ENCODE measurements at places on chromosomes 3 and 15. TPM values are rescaled to one million over a fixed set of nuclear protein-coding genes. Genes with fewer than 3 reads are reported as not detected.

DNA sequence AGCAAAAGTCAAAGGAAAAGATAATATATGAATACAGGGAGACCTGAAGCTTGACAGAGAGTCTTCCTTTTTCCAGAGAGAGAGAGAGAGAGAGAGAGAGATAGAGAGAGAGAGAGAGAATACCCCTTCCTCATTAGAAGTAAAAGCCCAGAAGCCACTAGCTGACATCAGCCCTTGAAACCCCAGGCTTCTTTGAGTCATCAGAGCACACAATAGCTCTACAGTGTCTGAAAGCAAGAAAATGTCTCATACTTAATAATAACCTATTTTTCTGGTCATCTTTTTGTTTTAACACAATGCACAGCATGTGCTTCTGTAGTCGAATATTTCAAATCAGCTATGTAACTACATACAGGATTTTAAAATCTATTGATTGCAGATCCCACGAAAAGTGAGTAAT is 109.2 kb upstream of the NANOGP8 start:
- no peak for DNase-seq

GRCh38 chr15:50116477-50116876 is 2.6 kb downstream of the ATP8B4 start:
- no peak for DNase-seq

GRK7 gene
- total RNA-seq, result not detected

THOC7 gene
- total RNA-seq, result 48.8 TPM

CFAP44 gene
- 17.2 TPM for total RNA-seq

DNA sequence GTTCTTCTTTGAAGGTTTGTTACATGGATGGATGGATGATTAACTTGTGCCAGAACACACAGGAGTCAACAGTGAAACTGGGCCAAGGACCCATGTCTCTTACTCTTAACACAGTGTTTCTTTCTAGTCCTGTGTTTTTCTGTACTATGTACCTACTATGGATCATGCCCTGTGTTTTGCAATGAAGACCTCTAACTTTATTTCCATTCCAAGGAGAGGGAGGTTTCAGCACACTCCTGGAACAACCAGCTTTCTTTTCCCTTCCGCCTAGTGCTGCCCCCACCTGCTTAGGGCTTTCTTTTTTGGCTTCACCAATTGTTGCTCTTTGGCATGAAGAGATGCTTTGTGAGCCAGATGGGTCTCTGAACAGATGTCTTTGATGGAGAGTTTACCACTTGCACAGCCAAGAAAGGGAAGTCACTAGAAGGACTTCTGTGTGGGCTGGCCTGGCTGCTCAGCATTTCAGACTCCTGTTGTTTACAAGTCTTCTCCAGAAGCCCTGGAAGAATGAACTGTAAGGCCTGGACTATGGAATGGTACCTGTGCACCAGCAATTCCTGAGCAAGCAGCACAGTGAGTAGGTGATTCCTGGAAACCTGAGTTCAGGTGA is 44.5 kb downstream of the SNAPC5 start:
- DNase-seq, result no peak

- DNase-seq, result no peak
These were observed 66.6 kb downstream of the LDHAL6B start for GRCh38 chr15:59273234-59273633.

ZNF502 gene
- total RNA-seq, result 5.3 TPM

GRCh38 chr3:55818485-55818884 is 331.4 kb upstream of the WNT5A start:
- DNase-seq, result no peak

EXD1 gene
- not detected for total RNA-seq

GRCh38 chr3:113275258-113275556 is 63.9 kb downstream of the BOC start:
- no peak for DNase-seq

TFDP2 gene
- total RNA-seq, result 56.8 TPM

- DNase-seq, result no peak
These were observed 540 bp downstream of the KLHDC8B start for GRCh38 chr3:49171775-49172500.

CKMT1B gene
- total RNA-seq, result 45.3 TPM

GRCh38 chr3:130737622-130738021 is 9.0 kb downstream of the PIK3R4 start:
- DNase-seq, result no peak

TIMP4 gene
- total RNA-seq, result 24.5 TPM

GRCh38 chr3:12460127-12460526 is 24.2 kb upstream of the TSEN2 start:
- DNase-seq, result no peak
